ENCODE measurements at places on chromosomes 13 and 19.

GRCh38 chr13:75647126-75647784, 11.1 kb downstream of the LMO7 start:
- DNase-seq, result no peak

- DNase-seq, result no peak
Measured at GRCh38 chr13:76965759-76966421, 17.6 kb downstream of the ACOD1 start.

GRCh38 chr13:105087945-105088344, 1447.5 kb downstream of the EFNB2 start:
- no peak for DNase-seq

GRCh38 chr13:79226938-79227337, 179.1 kb downstream of the RBM26 start:
- DNase-seq, result no peak

- DNase-seq, result no peak
Measured at GRCh38 chr13:113937527-113938180, 36.2 kb downstream of the C13orf46 start.

GRCh38 chr13:98875146-98875729, 102.6 kb downstream of the DOCK9 start:
- DNase-seq, result no peak

Data from activated naive CD4-positive, alpha-beta T cell treated with Interleukin-2 at 50 U/mL for 16 hours (primary cell).